ENCODE measurements at places on chromosomes 2 and 18.

GRCh38 chr2:177187631-177188312 is 24.8 kb upstream of the HNRNPA3 start:
- no peak for DNase-seq

GRCh38 chr18:63079114-63079513 is 240.5 kb downstream of the BCL2 start:
- no peak for DNase-seq

DNA sequence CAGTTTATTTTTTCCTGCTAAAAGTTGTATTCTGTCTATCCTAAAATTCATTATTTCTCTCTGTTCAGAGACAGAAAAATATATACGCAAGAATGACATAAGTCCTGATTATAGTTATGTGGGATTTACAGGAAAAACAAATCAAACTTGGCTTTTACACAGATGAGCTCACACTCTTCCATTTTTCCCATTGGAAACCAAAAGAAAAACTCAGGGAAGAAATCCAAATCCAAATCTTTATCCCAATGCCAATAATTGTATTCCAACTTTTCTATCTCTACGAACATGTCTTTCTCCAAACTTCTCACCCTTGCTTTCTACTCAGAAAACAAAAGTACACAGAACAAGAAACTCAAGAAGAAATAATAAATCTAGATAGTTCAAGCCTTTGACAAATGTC is 249.1 kb upstream of the TMEFF2 start:
- DNase-seq = no peak

DNA sequence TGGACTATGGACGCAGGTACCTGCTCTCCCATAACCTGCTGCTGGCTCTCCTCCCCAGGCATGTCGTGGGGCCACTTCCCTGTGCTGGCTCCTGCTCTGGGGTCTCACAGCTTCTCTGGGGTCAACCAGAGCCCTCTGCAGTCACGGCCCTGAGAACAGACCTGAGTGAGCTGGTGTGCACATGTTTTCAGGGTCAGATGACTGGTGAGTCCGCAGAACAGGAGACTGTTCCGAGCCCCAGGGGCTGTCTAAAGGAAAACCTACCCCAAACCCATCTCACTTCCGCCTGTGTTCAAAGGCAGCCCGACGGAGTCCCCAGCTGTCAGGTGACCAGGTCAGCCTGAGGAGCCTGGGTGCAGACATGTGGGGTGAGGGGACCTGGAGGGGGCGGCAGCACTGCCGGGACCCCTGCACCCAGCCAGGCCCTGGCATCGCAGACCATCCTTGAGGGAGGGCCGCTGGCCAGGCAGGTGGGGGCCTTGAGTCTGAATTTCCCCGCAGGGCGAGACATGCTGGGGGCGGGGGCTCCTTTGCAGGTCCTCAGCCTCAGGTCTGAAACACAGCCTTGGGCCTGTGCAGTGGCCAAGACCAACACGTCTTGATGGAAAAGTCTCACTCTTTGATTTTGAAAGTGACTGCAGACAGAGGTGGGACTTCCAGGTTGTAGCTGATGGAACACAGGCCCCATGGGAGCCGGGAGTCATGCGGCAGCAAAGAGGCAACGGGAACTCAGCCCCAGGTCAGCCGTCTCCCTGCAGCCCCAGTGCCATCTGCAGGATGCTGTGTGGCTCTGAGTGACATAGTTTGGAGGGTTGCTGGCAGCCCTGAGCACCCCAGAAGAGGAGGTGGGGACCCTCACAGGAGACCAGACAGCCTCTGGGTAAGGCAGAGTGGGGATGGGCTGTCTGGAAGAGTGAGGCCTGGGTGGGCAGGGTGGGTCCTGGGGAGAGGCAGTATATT is 65.3 kb downstream of the TWIST2 start:
- no peak for DNase-seq

GRCh38 chr2:221422516-221423209 is 149.4 kb downstream of the EPHA4 start:
- no peak for DNase-seq

All from stimulated activated CD8-positive, alpha-beta memory T cell treated with anti-CD3 and anti-CD28 coated beads, Interleukin-2, amount 100 ng/mL, for 48 hours (primary cell).